Fibroblast of skin of back (primary cell): ENCODE measurements at places on chromosomes 3 and 15.

DNA sequence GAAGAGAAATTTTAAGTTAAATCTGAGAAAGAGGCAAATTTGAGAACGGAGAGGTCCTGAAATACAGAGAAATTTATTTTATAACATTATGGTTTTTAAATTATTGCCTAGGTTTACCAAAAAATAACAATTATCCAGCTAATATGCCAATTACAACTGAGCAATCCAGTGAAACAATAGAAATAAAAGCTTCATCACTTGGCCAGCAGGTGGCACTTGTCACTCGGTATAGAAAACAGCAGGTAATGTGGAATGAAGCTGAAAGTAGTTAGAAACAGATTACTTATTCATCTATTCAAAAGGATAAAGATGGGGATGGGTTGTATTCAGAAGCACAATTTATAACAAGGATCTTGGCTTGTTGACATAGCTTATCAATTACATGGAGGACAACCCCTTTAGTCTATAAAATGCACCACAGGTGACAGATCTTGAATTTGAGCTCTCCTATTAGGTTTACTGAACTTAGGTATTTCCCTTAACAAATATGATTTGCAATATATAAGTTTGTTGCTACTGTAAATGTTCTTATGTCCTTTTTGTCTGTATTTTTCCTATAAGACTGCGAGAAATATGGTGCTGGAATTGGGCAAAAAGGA lies 70.1 kb upstream of the GUCA1C start:
- peak; percentile 34 for DNase-seq

- no peak for DNase-seq
Measured at GRCh38 chr3:64444490-64445108, 219.3 kb upstream of the PRICKLE2 start.

GRCh38 chr15:55256281-55257011 lies 33.2 kb downstream of the RAB27A start:
- DNase-seq: no peak

DNA sequence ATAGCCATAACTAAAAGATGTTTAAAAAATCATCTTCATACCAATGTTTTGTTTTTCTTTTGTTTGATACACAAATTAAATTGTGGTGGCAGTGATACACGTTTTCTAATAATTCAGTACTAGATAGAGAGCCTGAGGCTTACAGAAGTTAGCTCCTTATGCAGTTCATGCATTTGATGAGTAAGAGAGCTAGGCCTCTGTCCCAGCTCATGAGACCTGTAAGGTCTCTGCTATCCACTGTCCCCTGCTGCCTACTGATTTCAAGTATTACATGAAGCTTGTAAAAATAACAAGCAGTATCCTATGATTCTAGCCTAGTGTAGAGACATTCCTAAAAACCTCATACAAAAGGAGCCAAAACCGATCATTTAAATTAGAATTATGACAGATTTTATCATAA lies 144.5 kb downstream of the MBNL1 start:
- peak; percentile 48 for DNase-seq

GRCh38 chr3:40908612-40909011 lies 290.7 kb upstream of the CTNNB1 start:
- DNase-seq: no peak

GRCh38 chr3:171453180-171453886 lies 6.9 kb downstream of the TNIK start:
- no peak for DNase-seq

- DNase-seq: no peak
Measured at GRCh38 chr15:43799209-43799944, 643 bp downstream of the SERINC4 start.

- DNase-seq: no peak
Measured at GRCh38 chr3:65808824-65809223, 229.9 kb downstream of the MAGI1 start.

DNA sequence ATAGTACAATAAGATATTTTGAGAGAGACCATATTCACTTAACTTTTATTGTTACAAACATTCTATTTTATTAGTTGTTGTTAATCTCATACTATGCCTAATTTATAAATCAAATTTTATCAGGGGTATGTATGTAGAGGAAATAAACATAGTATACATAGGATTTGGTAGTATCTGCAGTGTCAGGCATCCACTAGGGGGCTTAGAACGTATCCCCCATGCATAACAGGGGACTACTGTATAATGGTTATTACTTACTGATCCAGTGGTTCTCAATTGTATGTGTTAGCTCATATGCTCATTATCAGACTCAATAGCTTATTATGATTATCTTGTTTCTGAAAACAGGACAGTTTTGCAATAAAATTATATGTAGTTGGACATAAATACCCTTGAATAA lies 27.6 kb downstream of the CMC1 start:
- DNase-seq: no peak

DNA sequence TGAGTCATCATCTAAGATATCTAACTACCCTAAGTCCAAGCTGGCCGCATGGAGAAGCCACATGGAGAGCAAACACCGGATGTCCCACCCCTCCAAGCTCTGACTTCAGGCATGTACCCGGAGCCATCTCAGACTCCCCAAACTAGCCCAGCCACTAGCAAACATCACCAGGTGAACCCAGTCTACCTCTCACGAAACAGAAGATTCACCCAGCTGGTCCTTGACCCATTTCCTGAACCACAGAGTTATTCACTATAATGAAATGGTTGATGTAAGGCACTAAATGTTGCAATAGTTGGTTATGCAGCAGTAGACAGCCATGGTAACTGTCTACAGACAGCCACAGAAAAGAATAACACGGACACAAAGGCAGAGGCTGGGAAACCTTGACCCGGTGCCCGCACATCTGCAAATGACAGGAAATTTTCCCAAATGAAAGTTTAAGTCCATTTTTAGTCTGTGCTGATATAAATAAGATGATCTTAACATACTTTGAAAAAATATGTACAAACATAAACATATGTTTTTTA lies 265.5 kb upstream of the ATP10A start:
- no peak for DNase-seq

- DNase-seq: no peak
Measured at GRCh38 chr3:62211675-62212429, 161.5 kb downstream of the FEZF2 start.

DNA sequence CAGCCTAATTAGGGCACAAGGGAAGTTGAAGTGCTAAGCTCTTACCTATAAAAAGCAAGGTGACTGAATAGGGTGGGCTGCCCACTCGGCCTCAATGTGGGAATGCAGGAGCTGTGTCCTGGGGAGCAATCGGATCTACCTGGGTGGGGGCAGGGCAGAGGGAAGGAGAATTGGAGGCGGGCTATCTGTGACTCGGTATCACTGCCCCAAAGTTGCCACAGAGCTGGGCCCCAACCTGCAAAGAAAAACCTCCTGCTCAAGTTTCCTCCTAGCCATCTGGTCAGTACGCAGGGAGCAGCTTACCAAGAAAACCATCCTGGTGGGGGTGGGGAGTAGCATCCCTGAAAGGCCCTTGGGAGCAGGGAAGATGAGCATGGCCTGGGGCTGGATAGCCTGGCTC lies 10.7 kb downstream of the CIB2 start:
- DNase-seq: no peak

GRCh38 chr15:48645558-48646330 lies at the start of gene FBN1:
TSS of gene FBN1 (minus strand) at chr15:48645709. CDS start at chr15:48644769, 940 bp downstream.
- DNase-seq: peak; percentile 96

- peak; percentile 92 for DNase-seq
Measured at GRCh38 chr3:45026957-45027356, 854 bp downstream of the CLEC3B start.

DNA sequence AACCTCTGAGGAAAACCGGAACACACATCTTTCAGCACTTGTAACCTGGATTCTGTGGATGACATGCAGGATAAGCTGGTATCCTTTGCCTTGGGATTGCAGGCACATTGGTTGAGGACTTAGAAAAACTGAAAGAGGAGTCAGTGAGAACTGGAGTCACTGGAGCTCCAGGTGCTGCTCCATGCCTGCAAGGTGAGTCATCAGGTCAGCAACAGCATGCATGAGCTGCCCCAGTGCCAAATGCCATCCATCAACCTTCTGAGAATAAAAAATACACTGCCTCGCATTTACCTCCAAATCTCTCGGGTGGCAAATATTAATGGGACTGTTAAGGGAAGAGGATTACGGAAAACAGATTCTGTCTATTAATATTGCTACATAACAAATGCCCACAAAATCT lies 729.1 kb downstream of the NTRK3 start:
- peak; percentile 5 for DNase-seq

- no peak for DNase-seq
Measured at GRCh38 chr15:42502477-42502876, 7.0 kb downstream of the SNAP23 start.

GRCh38 chr3:47525617-47526016 lies 12.1 kb upstream of the ELP6 start:
- DNase-seq: no peak

GRCh38 chr3:66198437-66199088 lies 22.2 kb upstream of the SLC25A26 start:
- DNase-seq: no peak

- DNase-seq: no peak
Measured at GRCh38 chr15:31158858-31159569, 57.5 kb upstream of the TRPM1 start.

DNA sequence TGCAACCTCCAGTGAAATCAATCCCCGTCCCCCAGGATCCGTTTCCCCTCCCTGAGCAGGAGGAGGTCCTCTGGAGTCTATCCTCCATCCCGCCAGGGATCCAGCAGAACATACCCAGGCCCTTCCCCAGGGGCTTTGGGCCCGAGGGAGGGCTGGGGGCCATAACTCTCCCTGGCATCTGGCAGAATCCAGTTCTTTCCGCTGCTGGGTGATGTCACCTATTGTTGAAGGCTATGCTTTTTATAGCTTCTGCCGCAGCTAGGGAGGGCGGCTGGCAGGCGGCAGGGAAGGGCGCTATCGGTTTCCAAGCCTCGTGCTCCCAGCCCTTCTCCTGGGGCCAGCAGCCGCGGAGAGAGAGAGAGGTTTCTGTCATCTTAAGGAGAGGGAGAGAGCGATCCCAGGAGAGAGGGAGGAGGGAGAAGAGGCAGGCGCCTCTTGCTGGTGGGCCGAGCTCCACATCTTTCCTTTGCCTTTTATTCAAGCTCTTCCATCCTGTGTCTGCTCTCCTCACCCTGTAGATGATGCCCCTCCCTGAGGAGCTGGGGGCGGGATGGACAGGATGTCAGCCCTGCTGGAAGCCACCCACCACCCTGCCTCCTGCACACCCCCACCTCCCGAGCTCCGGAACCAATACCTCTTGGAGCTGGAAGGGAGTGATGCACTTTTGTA lies 120.1 kb downstream of the ANP32A start:
- DNase-seq: peak; percentile 80

- no peak for DNase-seq
Measured at GRCh38 chr3:183538486-183538885, 17.0 kb downstream of the KLHL6 start.

- DNase-seq: peak; percentile 58
Measured at GRCh38 chr3:59796456-59796855, 746.6 kb upstream of the CFAP20DC start.

- peak; percentile 42 for DNase-seq
Measured at GRCh38 chr3:12638105-12638504, 25.8 kb downstream of the RAF1 start.

GRCh38 chr15:76935620-76936019 lies 4.1 kb downstream of the RCN2 start:
- DNase-seq: no peak

GRCh38 chr3:48655606-48656005 lies 7.1 kb downstream of the CELSR3 start:
- DNase-seq: no peak

GRCh38 chr3:54916732-54917131 lies 11.1 kb downstream of the LRTM1 start:
- DNase-seq: peak; percentile 38

GRCh38 chr3:45188719-45189659 lies 37.1 kb downstream of the TMEM158 start:
- DNase-seq: no peak

GRCh38 chr15:57323806-57324589 lies 52.3 kb upstream of the CGNL1 start:
- peak; percentile 45 for DNase-seq

DNA sequence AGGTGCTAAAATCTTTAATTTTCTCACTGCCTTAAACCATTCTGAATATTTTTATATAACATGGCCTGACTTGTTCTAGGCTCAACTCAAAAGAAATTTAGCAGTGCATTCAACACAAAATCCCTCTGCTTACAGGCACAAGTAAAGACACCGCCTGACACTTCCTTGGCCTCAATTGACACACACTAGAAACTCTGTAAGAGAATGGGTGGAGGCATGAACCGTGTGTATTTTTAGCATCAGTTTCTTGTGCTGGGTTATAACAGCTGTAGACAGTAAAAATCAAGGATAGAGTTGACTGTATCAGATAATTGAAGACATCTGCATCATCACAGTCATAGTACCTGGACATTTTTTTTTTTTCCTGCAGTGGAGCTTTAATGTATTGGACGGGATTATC lies 54.3 kb downstream of the SLC9A9 start:
- no peak for DNase-seq

DNA sequence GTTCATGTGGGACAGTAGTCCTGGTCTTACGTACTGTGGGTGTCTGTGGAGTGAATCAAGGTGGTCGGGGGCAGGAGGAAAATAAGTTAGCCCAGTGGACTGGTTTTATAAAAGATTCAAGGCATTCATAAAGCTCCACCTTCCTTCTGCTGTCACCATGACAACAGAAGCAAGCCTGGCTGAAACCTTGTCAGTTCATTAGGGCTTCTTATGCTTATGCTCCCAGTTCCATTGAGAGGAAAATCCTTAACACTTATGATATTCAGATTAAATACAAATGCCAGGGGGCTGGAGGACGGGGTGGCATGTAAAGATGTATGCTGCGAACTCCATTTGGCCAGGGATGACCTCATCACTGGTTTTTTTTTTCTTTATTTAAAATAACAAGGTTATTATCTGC lies 283.1 kb upstream of the ATP10A start:
- DNase-seq: no peak

DNA sequence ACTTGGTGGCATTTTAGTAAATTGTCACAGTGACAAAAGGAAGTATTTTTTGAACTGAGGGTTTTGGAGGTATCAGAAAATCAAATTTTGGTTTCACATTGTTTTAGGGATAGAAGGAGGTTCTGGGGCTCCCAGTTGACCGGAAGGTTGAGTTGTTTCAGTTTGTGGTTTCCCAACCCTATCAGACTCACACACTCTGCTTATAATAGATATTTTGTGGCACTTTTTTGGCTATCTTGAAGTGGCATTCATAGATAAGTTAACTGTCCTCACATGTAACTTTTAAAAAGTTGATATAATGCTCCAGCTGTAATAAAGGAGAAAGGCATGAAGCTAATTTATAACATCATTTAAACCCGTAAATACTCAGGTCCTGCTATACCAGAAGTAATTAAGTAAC lies 12.8 kb downstream of the ARMC8 start:
- DNase-seq: no peak

GRCh38 chr15:67803299-67803698 lies 22.0 kb upstream of the SKOR1 start:
- DNase-seq: no peak
